ENCODE measurements at places on chromosomes 4 and X.

DNA sequence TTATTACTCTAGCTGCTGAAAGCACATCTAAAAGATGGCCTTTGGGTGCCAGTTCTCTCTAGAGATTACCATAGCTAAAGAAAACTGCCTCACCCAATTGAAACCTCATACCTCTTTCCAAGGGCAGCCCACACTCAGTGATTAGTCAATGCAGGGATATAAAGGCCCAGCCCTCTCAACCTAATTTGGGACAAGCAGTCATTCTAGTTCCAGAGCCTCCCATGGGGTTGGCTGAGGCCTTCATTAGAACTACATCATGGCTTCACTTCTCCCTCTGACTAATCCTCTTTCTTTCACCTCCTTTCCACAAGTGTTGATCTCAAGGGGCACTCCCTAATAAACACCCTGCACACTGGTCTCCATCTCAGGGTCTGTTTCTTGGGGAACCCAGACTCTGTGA is 38.5 kb upstream of the C1GALT1C1 start:
- no peak for DNase-seq

- no peak for DNase-seq
These were observed 2.9 kb downstream of the EVC start for GRCh38 chr4:5713861-5714260.

- no peak for DNase-seq
These were observed 243.2 kb downstream of the CPE start for GRCh38 chr4:165621983-165622382.

DNA sequence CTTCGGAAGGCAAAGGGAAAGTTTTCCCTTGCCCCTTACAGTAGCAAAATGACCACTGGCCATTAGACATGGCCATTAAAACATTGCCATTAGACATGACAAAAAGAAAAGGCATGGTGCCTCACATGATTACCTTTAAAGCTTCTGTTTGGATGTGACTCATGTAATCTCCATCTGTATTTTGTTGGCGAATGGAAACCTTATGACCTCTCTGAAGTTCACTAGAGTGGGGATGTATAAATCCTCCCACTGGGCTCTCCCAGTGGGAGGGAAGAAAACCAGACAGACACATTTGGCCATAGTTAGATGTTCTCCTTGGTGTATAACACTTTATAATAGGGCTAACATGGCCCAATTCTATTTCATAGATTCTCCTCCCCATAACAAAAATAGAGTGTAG is 152.6 kb downstream of the MAGEB17 start:
- DNase-seq = no peak

DNA sequence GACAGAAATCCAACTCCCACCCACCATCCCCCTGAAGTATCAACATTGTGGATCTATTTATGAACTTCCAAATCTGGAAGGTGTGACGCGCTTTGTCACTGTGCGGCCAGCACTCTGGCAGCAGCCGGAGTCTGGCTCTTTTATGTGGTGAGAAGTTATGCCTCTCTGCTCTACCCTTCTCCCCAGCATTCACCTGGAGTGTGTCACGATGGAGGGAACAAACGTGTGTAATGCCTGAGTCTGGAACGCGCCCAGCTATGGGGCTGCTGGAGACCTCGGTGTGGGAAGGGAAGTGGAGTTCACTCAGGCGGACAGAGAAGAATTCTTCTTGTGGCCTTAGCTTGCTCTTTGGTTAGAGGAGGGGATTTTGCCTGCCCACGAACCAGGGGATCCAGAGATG is 222.1 kb upstream of the RPL34 start:
- DNase-seq = no peak

DNA sequence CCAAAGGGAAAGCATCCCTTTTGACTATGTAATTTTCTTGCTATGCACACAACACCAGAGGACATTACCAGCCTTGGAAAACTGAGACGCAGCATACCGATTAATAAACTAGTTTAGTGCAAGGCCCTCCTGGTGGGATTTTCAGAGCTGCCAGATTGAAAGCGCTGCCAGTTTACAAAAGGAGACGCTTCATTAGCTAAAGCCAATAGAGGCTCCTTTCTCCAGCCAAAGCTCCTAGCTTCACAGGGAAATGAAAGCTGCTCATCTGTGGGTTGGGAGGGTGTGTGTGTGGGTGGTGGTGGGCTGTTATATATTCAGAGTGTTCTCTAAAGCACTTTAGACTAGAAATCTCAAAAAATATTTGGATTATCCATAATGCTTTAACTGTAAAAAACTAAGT is 32.4 kb downstream of the SPANXN4 start:
- DNase-seq = no peak

GRCh38 chrX:44280116-44280515 is 63.4 kb downstream of the EFHC2 start:
- no peak for DNase-seq

- no peak for DNase-seq
These were observed 25.1 kb upstream of the SETD7 start for GRCh38 chr4:139581096-139581495.

- no peak for DNase-seq
These were observed 216.3 kb downstream of the NLGN4X start for GRCh38 chrX:6012357-6012756.

DNA sequence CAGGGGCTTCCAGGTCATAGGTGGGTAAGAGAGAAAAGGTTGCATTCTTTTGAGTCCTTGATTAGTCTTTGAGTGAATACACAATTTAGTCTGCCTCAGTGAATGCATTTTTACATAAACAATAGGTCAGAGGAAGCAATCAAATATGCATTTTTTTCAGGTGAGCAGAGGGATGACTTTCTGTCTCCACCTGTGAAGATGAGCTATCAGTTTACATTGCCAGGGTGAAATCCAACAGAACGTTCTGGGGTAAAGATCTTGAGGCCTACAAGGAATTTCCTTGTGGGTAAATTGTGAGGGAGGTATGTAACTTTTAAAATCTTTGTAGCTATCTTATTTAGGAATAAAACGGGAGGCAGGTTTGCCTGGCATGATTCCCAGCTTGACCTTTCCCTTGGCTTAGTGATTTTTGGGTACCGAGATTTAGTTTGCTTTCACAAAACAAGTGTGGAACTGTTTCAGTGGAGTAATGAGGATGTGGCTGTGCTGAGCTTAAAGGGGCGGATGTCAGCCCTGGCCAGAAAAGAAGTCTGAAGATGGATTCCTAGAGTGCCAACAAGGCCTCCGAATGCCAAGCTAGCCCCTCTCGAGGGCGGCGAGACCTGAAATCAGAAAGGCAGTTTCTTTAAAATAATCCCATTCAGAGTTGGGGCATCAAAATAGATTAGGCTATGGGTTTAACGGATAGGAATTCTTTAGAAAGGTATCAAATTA is 29.5 kb downstream of the TMEM131L start:
- no peak for DNase-seq

DNA sequence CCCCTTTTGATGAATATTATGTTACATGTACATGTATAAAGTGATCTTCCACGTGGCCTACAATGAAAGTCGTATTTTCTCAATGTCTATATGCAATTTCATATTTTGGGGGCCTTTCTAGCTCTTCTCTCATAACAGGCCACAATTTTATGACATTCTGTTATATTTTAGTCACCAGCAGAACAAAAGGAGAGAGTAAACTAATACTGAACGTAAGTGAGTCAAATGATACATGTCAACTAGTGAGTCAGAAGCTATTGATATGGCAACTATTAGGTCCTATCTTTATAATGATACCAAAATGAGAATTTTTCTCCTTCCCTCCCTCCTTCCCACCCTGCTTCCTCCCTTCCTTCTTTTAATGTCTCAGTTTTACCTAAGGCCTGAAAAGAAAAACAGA is 14.4 kb downstream of the GC start:
- no peak for DNase-seq

DNA sequence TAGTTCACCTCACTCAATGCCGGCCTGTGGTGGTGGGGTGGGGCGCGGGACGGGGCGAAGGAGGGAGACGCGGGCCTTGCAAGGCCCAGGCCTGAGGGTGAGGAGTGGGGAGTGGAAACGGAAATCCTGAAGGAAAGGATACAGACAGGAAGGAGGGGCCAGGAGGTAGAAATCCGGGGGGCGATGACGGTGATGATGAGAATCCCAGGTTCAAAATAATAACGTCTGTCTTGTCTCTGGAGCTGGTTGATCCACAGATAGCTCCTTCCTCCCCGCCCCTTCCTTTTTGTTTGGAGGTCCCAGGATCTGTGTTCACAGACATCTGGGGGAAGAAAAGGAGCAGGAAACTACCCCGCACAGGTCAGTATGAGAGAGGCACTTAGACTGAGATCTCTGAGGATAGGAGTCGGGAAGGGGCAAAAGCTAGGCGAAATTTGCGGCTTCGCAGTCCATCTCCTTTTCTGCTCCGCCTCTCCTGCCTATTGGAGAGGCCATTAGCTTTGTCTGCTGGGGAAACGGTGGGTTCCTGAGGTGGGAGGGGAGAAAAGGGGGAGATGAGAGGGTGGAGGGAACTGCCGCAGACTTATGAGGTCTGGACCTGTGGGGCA is 746 bp downstream of the TCEAL7 start:
- DNase-seq = peak; percentile 26

DNA sequence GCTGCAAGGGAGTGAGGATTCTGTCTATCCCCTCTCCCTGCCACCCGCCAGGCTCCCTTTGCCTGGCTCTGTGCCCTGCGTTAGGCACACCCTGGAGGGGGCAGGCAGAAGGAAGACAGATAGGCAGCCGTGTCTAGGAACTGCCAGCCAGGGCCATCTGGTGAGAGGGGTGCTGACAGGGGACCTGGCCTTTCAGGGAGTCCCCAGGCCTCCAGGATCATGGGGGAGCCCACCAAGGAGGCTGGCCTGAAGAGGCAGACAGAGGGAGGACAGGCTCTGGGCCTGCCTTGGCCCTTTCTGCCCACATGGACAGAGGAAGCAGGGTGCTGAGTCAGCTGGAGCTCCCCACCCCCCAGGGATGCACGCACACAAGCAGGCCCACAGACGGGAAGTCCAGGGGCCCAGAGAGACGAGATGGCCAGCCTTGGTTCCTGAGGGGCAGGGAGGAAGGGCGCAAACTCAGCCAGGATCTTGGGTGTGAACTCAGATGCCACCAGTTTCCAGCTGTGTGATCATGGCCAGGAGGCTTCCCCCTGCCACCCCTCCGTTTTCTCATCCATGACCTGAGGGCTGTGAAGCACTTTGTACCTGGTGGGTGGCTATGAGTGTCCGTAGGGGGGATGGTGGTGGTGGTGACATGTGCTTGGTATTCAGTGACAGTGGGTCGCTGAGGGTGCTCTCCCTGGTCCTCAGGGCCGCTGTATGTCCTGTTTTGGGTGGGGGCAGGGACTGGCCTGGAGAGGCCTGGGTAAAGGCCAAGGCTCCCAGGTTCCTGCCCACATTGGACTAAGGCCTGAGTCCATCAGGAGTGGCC is 1.8 kb downstream of the SH3BP2 start:
- DNase-seq = peak; percentile 68

DNA sequence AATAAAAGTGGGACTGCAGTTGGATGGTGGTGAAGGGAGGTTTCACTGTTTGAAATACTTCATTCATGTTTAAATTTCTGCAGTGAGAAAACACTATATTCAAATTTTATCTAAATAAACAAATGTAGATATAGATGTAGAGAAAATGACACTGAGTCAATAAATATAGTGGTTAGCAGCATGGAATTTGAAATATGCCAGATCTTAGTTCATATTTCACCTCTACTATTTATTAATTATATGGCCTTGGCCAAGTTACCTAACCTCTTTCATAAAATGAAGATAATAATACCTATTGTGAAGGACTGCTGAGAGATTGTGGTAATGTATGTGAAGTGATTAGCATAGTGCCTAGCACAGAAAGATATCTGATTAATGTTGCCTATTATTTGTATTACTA is 70.5 kb downstream of the AGTR2 start:
- no peak for DNase-seq

DNA sequence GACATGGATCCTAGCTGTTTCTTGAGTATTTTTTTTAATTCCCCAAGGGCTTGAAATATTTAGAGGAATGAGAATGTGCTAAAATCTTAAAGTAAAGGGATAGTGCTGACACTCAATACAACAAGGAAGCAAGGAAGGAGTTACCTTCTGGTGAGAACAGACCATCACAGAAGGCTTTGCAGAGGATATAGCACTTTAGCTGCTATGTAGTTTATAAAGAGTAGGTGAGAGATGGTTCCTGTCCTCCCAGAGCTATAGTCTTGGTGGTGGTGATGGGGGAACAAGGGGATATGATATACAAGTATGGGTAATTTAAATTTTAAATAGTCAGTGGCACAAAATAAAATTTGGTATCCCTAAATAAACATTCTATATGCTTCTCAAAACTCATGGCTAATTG is 47.6 kb downstream of the MTHFD2L start:
- DNase-seq = no peak

DNA sequence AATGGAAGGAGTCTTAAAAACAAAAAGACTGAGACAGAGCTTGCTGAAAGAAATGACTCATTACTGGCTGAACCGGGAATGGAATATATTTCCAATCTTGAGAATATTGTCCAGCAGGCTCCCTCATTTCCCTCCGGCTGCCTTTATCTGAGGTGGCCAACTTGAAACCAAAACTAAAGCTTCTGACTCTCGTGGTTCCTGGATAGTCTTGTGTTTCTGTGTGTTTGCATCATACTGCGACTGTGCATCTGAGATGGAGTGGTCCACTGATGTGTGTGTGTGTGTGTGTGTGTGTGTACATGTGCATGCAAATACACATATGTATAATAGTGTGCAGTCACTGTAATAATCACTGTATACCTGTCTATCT is 145.6 kb upstream of the SCML1 start:
- DNase-seq = peak; percentile 87

DNA sequence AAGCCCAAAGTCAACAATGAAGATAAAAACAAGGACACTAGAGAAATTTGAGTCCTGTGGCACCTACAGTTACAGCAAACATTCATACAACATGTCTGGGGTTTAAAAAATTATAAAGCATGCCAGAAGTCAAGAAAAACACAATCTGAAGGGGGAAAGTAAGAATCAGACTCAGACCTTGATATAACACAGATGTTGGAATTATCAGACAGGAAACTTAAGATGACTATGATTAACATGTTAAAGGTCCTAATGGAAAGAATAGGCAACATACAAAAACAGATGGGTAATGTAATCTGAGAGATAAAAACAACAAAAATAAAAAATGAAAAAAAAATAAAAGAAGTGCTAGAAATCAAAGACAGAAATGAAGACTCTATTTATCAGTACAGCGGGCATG is 446.5 kb downstream of the SPRY1 start:
- DNase-seq = peak; percentile 51

DNA sequence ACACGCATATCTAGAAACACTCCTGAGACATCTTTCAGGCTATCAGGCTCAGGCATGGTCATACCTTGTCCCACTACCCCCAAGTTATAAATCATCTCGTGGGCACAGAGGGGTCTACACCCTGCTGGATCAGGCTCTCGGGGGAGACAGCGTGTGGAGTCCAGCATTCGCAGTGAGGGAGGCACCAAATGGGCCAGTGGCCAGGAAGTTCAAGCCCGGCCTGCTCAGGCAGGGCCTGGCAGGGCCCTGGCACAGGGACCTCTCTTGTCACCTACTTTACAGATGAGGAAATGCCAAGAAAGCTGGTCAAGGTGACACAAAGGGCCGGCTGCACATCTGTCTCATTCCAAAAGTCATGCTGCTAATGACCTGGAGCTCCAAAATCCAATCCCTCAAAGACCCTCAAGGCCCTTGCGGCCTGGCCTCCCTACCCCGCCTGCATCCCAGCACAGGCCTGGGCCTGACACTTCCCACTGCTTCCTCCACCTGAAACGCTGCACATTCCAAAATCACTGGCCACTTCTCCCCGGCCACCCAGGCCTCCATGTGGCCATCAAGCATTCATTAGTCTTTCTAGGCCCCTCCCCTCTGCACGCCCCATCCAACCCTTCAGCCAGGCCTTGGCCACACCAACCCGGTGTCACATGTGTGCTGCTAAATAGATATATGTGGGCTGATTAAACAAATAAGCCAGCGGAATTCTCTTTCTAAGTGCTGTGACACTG is 35.6 kb downstream of the ACOX3 start:
- no peak for DNase-seq
